ENCODE measurements at places on chromosomes 5 and 9. TPM values are rescaled to one million over a fixed set of nuclear protein-coding genes. Genes with fewer than 3 reads are reported as not detected.

Gene PCBD2
- 15.9 TPM for total RNA-seq

Gene HBEGF
- total RNA-seq = 8.0 TPM

Gene ARSI
- total RNA-seq = 19.1 TPM

Gene PDZD2
- total RNA-seq = 21.5 TPM

Gene TMOD1
- 0.49 TPM for total RNA-seq

Gene ZCCHC10
- 18.7 TPM for total RNA-seq

Gene NDOR1
- total RNA-seq = 22.4 TPM

Gene CTXN3
- total RNA-seq = not detected

Gene SCGB3A1
- total RNA-seq = 0.55 TPM

Gene ANKRD34B
- not detected for total RNA-seq

Gene ZBTB43
- 21.4 TPM for total RNA-seq

Gene OTP
- not detected for total RNA-seq

Gene IRX4
- total RNA-seq = not detected

Gene ARSB
- total RNA-seq = 23.4 TPM

DNA sequence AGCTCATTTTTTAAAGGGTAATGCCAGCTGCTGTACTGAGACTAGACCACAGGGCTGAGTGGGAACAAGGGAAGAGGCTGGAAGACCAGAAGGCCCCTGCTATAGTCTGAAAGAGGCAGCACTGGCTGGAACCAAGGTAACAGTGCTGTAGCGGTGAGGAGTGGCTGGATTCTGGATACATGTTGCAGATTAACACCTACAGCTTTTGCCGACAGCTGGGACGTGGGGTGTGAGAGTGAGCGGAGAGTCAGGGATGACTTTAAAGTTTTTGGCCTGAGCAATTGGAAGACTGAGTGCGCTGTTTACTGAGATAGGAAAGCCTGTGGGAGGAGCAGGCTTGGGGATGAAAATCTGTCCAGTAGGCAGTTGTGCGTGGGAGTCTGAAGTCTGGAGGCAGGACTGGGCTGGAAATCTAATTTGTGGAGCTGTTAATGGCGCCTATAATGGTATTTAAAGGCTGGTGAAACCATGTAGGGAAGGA is 26.5 kb downstream of the AQP7 start:
- no peak for DNase-seq

- DNase-seq = no peak
Observed at GRCh38 chr5:179143446-179143845, 83.3 kb downstream of the ZNF354C start.

GRCh38 chr5:59813761-59814536 is 79.6 kb downstream of the PDE4D start:
- no peak for DNase-seq

DNA sequence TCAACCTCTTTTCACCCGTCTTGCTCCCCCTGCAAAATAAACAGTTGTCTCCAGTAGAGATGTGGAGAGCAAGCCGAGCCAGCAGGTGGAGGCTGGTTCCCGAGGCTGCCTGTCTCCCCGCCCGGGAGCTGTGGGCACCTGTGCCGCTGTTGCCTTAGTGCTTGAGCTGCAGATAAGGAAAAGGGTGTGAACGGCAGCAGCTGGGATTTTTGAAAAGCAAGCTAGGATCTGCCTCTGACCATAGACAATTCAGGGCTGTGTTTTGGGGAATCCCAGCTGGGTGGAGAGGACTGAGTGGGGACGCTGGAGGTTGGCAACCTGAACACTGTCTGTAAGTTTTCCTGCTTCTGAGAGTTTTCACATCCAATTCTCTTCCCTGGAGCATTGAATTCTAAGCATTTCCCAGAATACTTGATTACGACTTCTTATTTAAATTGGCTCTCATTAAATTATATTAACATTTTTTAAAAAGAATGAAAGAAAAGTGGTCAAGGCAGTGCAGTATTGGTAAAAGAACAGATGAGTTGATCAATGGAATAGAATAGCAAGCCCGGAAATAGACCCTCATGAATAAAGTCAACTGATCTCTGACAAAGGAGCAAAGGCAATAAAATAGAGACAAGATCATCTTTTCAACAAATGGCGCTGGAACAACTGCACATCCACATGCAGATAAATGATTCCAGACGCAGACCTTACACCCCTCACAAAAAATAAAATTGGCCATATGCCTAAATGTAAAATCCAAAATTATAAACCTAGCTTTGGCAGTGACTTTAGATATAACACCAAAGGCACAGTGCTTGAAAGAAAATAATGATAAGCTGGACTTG is 9.7 kb downstream of the WNK2 start:
- DNase-seq = no peak

DNA sequence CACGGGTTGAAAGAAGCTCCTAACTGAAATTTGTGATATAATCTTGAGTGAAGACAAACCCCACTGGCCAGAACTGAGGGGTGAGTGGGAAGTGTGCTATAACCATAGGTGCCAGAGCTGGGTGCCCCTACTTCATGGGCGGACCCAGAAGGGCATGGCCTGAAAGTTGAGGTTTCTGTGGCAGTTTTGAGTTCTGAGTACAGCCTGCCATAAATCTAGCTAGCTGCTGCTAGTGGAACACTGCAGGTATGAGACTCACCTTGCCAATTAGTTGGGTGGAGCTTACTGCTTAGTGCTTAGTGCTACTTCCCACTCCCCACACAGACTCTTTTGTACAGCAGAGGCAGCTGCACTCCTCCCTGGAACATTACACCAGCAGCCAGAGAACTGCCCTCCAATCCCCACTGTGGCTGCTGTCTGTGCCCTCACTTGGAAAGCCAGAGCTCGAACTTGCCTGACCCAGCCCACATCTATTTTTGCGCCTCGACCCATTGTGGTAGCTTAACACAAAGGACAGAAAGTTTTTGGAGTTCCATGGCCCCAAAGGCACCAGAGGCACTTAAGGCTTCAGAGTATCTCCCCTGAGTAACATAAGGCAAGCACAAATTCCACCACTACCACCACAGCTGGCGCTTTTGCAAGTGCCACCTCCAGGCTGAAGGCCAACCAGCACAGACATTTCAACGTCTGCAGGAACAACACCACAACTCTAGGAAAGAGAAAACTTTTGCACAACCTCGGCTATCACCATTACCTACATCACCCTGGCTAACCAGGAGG is 27.1 kb upstream of the PTGER4 start:
- DNase-seq = no peak

GRCh38 chr5:151156507-151157420 is 815 bp downstream of the ANXA6 start:
- DNase-seq = no peak

GRCh38 chr5:6680922-6681321 is 32.3 kb upstream of the TENT4A start:
- DNase-seq = no peak

- DNase-seq = no peak
Observed at GRCh38 chr5:127024821-127025220, 5.5 kb downstream of the MARCHF3 start.

- DNase-seq = no peak
Observed at GRCh38 chr9:135476561-135477355, 2.8 kb upstream of the PPP1R26 start.

DNA sequence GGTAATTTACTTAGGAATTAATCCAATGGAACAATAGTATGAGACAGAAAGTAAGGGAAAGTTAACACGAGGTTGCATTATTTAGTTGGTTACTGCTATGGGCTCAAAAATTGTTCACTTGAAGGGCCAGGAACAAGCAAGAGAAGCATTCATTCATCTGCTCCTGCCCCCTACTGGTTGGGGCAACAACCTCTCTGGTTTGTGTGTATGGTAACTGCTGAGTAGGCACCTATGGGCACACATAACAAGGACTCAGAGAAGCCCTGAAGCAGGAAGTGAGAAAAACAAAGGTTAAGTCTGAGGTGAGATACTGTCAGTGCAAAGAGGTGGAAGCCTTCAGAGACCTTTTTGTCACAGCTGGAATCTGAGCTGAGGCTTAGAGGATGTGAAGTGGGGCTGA is 34.4 kb upstream of the RANBP6 start:
- DNase-seq = no peak

GRCh38 chr5:115430374-115430773 is 114.2 kb downstream of the FEM1C start:
- no peak for DNase-seq

- DNase-seq = no peak
Observed at GRCh38 chr5:13307480-13307879, 637.0 kb downstream of the DNAH5 start.

DNA sequence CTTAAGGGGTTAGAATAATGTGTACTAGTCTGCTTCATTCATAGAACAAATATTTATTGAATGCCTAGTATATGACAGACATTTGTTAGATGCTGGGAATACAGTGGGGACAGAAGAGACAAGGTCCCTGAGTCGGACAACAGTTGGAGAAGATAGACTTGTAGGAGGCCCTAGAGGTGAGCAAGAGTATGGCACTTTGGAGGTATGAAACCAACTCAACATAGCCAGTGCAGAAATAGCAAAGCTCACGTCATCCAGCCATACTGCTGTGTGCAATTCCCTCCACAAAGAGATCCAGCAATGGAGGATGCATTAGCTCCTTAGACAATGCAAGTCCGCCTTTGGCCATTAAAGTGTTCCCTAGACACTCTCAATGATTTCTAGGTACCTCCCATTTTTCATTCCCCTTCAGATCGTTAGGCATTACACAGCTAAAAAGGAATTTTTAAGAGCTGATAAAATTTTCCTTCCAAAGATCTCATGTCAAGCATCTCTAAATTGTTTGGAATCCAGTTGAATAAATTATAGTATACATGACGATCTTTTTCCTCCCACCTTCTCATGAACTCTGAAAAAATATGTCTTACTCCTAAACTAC is 1949.6 kb upstream of the WWC1 start:
- DNase-seq = no peak

DNA sequence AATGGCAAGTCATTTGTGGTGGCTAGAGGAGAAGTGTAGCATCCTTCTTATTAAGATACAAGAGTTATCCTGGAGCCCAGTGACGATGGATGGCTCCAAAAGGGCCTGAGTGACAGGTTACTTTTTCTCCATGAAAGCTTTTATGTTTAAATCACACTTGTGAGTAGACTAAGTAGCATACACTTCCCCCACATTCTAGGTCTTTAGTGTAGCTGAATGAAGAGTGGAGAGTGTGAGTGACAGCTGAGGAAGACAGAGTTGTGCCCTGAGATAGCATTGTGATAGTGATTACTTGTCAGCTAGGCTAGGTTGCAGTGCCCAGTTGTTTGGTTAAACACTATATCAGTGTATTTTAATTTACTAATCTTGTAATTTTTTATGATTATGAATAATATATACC is 337.8 kb downstream of the TENT4A start:
- no peak for DNase-seq

DNA sequence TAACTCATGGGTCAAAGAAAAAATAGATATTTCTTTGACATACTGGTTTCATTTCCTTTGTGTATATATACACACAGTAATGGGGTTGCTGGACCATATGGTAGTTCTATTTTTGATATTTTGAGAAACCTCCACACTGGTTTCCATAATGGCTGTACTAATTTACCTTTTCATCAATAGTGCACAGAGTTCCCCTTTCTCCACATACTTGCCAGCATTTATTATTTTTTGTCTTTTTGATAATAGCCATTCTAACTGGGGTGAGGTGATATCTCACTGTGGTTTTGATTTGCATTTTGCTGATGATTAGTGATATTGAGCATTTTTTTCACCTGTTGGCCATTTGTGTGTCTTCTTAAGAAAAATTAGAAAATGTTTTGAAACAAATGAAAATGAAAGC is 78.4 kb upstream of the CKMT2 start:
- DNase-seq = no peak

DNA sequence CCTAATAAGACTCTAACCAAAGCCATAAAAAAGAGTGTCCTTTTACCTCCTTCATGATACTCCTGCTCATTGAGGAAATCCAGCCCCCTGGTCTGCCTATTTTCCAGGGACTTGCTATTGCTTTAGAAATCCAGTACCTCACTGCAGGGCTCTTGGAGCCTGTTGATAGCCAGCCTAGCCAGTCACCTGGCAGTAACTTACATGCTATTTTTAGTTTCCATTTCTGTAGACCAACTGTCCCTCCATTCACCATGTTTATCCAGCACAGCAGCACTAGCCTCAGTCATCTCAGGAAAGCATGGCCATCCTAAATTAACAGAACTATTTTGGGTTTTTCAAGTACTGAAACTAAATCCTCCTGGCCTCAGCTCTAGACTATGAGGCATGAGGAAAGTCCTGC is 91.5 kb upstream of the PHF24 start:
- DNase-seq = no peak

DNA sequence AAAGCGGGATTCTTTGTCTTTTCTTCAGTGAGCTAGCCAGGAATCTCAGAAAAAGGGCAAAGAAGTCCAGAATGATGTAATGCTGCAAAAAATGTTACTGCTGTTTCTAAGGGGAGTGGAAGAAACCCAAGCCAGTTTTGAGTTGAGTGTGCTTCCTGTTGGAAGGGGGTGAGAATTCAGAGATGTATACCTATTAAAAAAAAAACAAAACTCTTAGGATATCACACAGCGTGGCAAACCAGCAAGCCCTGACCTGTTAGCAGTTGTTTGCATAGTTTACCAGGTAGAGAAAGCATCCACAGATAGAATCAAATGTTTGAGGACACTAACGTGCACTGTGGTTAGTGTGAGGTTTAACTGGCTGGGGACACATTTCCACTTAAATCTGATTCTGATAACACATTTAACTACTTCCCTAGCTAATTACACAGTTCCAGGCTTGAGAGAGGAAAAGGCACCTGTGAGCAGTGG is 11.4 kb downstream of the BASP1 start:
- DNase-seq = no peak

GRCh38 chr9:74907085-74907484 is 19.4 kb upstream of the TRPM6 start:
- DNase-seq = no peak

- DNase-seq = no peak
Observed at GRCh38 chr5:153222936-153223335, 267.5 kb upstream of the GRIA1 start.

GRCh38 chr9:125574126-125574877 is 132.7 kb downstream of the MAPKAP1 start:
- DNase-seq = no peak

- no peak for DNase-seq
Observed at GRCh38 chr5:39906146-39906545, 481.4 kb upstream of the DAB2 start.

DNA sequence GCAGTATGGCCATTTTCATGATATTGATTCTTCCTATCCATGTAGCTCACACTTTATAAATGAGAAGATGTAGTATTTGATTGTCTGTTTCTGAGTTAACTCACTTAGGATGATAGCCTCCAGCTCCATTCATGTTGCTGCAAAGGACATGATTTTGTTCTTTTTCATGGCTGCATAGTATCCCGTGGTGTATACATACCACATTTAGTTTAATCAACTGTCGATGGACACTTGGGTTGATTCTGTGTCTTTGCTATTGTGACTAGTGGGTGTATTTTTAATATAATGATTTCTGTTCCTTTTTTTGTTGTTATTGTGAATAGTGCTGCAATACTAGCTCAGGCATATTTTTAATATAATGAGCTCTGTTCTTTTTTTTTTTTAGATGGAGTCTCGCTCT is 560.3 kb upstream of the ZNF608 start:
- DNase-seq = no peak

Data from mesothelial cell of epicardium (in vitro differentiated cells).